ENCODE measurements at places on chromosomes 3 and 15. TPM values are rescaled to one million over a fixed set of nuclear protein-coding genes. Genes with fewer than 3 reads are reported as not detected.
A peak's percentile ranks its signal among the peaks of the same experiment; 100 is the strongest.

DUOX2 gene
- 0.53 TPM for total RNA-seq

SLC2A2 gene
- 1.5 TPM for total RNA-seq

MSL2 gene
- total RNA-seq = 39.9 TPM

PDCD10 gene
- 48.6 TPM for total RNA-seq

CCDC33 gene
- total RNA-seq = 0.84 TPM

TGM5 gene
- not detected for total RNA-seq

RARRES1 gene
- 3.3 TPM for total RNA-seq

CCR3 gene
- total RNA-seq = not detected

CYP1A2 gene
- not detected for total RNA-seq

GOLGA8S gene
- total RNA-seq = 0.81 TPM

GRCh38 chr15:64092864-64093626 is 593 bp downstream of the CIAO2A start:
- H3K27ac ChIP-seq = peak overlapping the region; percentile 98
- H3K4me3 ChIP-seq = peak overlapping the region; percentile 96
- DNase-seq = peak; percentile 15
- H3K36me3 ChIP-seq = peaks cover 8% of the 10 kb centered on the region
- peaks cover 37% of the 10 kb centered on the region for H3K4me1 ChIP-seq

- peaks cover 11% of the 10 kb centered on the region for H3K4me1 ChIP-seq
- no peak for DNase-seq
- H3K27ac ChIP-seq = no peak overlapping the region
- H3K36me3 ChIP-seq = no peaks in the 10 kb centered on the region
- H3K4me3 ChIP-seq = no peak overlapping the region
- H3K27me3 ChIP-seq = no peaks in the 10 kb centered on the region
Measured at GRCh38 chr3:182521339-182521738, 272.0 kb upstream of the ATP11B start.

- peak overlapping the region; percentile 34 for H3K27ac ChIP-seq
- no peak for DNase-seq
- H3K4me1 ChIP-seq = peaks cover 52% of the 10 kb centered on the region
- no peaks in the 10 kb centered on the region for H3K36me3 ChIP-seq
Measured at GRCh38 chr15:63044645-63045464, 2.3 kb downstream of the TPM1 start.

DNA sequence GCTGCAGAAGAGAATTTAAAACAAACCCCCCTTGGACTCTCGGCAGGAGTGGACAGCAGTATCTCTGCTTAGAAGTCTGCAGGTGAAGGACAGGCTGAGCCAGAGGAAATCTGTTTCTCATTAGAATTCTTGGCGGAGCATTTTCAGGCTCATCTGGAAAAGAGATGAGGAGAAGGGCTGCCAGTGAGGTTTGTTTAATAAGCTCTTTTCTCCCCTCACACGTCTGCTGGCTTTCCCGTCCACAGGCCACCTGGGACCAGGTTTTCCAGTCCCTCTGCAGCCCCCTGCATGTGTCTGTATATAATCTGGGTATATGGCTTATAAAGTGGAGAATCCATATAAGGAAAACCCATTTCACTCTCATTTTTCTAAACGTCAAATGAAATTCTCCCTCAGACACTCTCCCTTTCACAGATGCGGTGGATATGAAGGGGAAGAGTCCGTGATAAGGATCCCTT is 155.4 kb upstream of the TPM1 start:
- DNase-seq = no peak
- no peaks in the 10 kb centered on the region for H3K27me3 ChIP-seq
- H3K4me1 ChIP-seq = peaks cover 27% of the 10 kb centered on the region
- no peaks in the 10 kb centered on the region for H3K36me3 ChIP-seq
- H3K4me3 ChIP-seq = peak overlapping the region; percentile 34

DNA sequence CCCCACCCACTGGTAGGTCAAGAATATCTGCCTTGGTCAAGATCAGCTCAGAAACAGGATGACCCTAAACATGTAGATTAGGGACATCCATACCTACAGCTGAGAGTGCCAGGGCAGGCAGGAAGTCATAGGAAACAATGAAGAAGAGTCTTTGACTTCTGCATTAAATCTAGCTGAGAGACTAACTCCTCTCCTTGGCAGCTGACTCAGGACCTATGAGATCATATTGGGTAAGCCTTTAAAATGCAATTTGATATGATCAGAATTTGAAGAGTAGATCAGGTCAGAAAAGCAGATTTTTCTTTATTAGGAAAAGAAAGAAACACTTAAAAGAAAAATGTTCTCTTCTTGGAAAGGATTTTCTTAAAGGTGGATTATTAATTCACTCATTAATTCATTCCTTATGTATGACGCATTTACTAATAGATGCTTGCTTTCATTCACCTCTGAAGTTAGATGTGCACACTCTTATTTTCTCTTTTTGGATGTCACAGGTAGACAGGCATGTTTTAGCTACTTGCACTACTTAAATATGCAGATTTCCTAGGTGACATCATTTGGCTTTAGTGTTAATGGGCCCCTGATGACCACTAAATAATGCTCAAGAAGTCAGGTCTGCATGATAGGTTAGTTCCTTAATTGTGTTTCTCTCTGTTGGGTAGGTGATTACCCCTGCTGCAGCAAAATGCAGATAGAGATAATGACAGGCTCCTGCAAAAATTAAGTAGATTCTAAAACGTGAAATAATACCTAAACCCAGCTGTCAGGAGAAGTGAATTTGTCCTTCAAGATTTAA is 35.7 kb upstream of the GSK3B start:
- no peaks in the 10 kb centered on the region for H3K4me1 ChIP-seq
- DNase-seq = no peak
- no peak overlapping the region for H3K27ac ChIP-seq
- no peaks in the 10 kb centered on the region for H3K36me3 ChIP-seq

DNA sequence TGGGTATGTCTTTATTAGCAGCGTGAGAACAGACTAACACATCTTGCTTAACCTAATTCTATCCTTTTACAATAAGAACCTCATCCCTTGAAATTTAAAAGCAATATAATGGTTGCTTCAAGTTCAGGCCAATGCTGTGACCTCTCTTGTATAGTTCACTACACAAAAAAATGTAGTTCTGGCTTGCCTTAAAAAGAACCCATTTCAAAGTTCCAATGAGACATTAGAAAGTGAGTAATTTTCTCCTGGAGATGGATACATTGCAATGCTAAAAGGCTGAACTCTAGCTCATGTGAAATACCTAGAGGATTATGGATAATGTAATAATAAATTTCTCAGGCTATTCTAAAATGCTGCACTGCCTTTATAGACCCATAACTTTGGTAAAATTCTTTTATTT is 47.8 kb downstream of the ATP13A4 start:
- H3K4me1 ChIP-seq = peaks cover 7% of the 10 kb centered on the region
- no peaks in the 10 kb centered on the region for H3K36me3 ChIP-seq
- no peak overlapping the region for H3K4me3 ChIP-seq
- no peaks in the 10 kb centered on the region for H3K27me3 ChIP-seq

DNA sequence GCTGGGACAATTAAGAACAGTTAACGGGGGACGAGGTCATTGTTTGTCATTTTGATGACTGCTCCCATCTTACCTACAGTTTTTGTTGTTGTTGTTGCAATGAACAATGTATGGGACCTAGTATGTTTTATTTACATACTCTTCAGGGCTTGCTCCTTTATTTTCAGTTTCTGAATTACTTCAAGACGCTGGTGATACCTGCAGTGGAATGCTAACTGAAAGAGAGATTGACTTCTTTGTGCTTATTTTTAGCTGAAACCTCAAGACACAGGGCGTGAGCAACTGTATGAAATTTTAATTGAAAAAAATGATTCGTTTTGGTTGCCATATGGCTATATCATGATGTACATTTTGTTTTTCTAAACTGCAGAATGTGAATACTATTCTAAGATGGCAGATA is 297.9 kb downstream of the EDEM1 start:
- DNase-seq = no peak
- no peak overlapping the region for H3K4me3 ChIP-seq
- H3K36me3 ChIP-seq = no peaks in the 10 kb centered on the region
- no peaks in the 10 kb centered on the region for H3K27me3 ChIP-seq
- H3K4me1 ChIP-seq = no peaks in the 10 kb centered on the region

DNA sequence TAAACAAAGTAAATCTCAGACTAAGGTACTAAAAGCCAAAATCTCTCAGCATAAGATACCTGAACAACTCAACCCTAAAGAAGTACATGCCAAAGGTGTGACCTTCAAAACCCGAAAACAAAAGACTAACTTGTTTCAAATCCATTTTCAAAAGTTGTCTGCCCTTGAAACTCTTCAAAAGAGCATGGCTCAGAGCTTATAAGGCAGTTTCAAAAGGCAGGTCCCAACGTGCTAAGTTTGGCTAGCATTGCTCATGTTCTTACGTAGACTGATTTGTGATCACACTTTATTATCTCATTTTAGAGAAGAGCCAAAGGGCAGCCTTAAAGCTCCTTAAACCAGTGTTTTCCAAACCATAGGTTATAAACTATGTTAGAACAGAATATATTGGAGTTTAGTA is 112.2 kb downstream of the FEZF2 start:
- DNase-seq = no peak
- H3K4me1 ChIP-seq = peaks cover 6% of the 10 kb centered on the region
- no peak overlapping the region for H3K4me3 ChIP-seq

GRCh38 chr3:127215714-127216414 is 22.9 kb downstream of the PRR23E start:
- no peak for DNase-seq
- peaks cover 26% of the 10 kb centered on the region for H3K27me3 ChIP-seq
- H3K4me3 ChIP-seq = no peak overlapping the region
- no peaks in the 10 kb centered on the region for H3K36me3 ChIP-seq

- no peak for DNase-seq
- H3K27me3 ChIP-seq = no peaks in the 10 kb centered on the region
- H3K4me1 ChIP-seq = peaks cover 21% of the 10 kb centered on the region
Measured at GRCh38 chr15:78450285-78450858, 12.4 kb downstream of the IREB2 start.

DNA sequence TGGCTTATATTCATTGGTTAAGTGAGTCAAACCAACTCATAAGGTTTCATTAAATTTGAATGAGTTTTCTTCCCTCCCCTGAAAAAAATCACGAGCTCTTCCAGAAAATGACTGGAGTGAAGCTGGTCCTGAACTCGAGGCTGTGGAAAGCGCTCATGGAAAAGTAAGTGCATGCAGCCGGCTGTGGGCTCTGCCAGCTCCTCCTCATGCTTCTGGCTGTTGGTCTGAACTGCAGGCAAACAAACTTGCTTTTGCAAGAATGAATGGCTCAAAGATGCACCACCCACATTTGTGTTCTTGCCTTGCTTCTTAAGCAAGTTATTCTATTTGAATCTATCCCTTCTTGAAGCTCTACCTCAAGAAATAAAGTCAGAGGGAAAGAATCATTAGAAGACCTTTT is 6.2 kb downstream of the ETV5 start:
- H3K36me3 ChIP-seq = peaks cover 8% of the 10 kb centered on the region
- no peaks in the 10 kb centered on the region for H3K27me3 ChIP-seq
- peaks cover 43% of the 10 kb centered on the region for H3K4me1 ChIP-seq
- H3K27ac ChIP-seq = no peak overlapping the region
- H3K4me3 ChIP-seq = no peak overlapping the region

DNA sequence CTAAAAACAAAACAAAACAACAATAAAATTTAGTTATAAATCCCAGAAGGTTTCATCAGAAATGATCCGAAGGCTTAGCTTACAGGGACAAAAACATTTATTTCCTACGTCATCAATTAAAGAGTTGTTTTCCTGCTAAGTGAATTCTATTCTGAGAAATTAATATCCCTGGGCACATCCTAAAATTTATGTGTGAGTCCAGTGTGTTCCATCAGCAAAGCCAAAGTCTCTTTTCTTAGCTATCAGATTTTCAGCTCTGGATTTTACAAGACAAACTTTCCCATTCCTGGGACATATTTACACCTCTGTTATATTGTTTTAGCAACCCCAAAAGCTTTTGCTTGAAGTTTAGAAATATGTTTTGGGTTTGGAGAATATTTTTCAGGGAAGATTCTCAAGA is 4.4 kb upstream of the TMC3 start:
- no peak overlapping the region for H3K4me3 ChIP-seq
- H3K27ac ChIP-seq = no peak overlapping the region
- H3K4me1 ChIP-seq = peaks cover 13% of the 10 kb centered on the region
- no peaks in the 10 kb centered on the region for H3K36me3 ChIP-seq
- H3K27me3 ChIP-seq = no peaks in the 10 kb centered on the region

DNA sequence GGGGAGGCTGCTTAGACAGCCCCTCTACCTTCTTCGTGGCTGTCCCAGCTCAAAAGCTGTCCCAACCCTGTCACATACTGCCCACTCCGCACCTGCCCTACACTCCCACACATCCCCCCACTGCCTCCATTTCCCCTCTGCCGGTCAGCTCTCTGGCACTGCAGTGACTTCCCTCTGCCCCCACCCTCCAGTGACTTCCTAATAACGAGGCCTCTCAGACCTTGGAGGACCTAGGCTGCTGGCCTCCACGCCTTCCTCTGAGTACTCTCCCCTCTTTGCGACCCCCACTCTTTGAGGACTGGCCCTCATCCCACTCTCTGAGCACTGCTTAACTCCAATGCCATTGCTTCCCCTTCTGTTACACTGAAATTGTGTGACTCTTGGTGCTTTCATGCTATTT is 45.3 kb downstream of the KY start:
- H3K4me3 ChIP-seq = no peak overlapping the region
- H3K27me3 ChIP-seq = peaks cover 26% of the 10 kb centered on the region
- H3K36me3 ChIP-seq = no peaks in the 10 kb centered on the region
- H3K27ac ChIP-seq = no peak overlapping the region
- DNase-seq = no peak

- H3K27ac ChIP-seq = no peak overlapping the region
- H3K4me3 ChIP-seq = no peak overlapping the region
- no peak for DNase-seq
- peaks cover 3% of the 10 kb centered on the region for H3K36me3 ChIP-seq
- H3K4me1 ChIP-seq = peaks cover 4% of the 10 kb centered on the region
- H3K27me3 ChIP-seq = no peaks in the 10 kb centered on the region
Measured at GRCh38 chr3:161215185-161215584, 5.9 kb upstream of the NMD3 start.

- no peaks in the 10 kb centered on the region for H3K36me3 ChIP-seq
- H3K27me3 ChIP-seq = peaks cover 12% of the 10 kb centered on the region
- no peak overlapping the region for H3K27ac ChIP-seq
- no peaks in the 10 kb centered on the region for H3K4me1 ChIP-seq
Measured at GRCh38 chr15:31228980-31229826, 97.4 kb upstream of the KLF13 start.

DNA sequence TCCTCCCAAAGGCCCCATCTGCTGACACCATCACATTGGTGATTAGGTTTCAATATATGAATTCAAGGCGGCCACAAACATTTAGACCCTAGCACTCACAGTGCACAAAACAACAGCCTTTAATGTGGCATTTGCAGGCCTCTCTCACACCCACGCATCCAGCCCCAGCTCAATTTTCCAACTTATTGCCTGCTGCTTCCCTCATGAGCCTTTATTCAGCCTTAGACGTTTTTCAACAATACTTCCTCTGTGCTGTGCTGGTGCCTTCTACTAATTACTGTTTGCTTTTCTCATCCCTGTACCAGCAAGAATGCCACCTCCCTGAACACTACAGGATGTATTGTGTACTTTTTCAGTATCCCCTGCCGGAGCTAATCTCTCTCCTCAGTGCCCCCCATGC is 334.6 kb downstream of the GABRB3 start:
- H3K36me3 ChIP-seq = no peaks in the 10 kb centered on the region
- no peak overlapping the region for H3K4me3 ChIP-seq
- H3K27ac ChIP-seq = peak overlapping the region; percentile 67
- peaks cover 11% of the 10 kb centered on the region for H3K27me3 ChIP-seq

GRCh38 chr3:114848643-114849350 is 298.3 kb downstream of the ZBTB20 start:
- H3K27ac ChIP-seq = no peak overlapping the region
- no peaks in the 10 kb centered on the region for H3K27me3 ChIP-seq
- no peaks in the 10 kb centered on the region for H3K36me3 ChIP-seq
